ENCODE measurements at places on chromosomes 16 and 17.

GRCh38 chr16:12559714-12560113, 244.0 kb downstream of the CPPED1 start:
- no peak for DNase-seq

- DNase-seq = no peak
Observed at GRCh38 chr16:22638393-22639206, 127.9 kb downstream of the NPIPB5 start.

- no peak for DNase-seq
Observed at GRCh38 chr17:35052241-35052610, 11.3 kb downstream of the RFFL start.

DNA sequence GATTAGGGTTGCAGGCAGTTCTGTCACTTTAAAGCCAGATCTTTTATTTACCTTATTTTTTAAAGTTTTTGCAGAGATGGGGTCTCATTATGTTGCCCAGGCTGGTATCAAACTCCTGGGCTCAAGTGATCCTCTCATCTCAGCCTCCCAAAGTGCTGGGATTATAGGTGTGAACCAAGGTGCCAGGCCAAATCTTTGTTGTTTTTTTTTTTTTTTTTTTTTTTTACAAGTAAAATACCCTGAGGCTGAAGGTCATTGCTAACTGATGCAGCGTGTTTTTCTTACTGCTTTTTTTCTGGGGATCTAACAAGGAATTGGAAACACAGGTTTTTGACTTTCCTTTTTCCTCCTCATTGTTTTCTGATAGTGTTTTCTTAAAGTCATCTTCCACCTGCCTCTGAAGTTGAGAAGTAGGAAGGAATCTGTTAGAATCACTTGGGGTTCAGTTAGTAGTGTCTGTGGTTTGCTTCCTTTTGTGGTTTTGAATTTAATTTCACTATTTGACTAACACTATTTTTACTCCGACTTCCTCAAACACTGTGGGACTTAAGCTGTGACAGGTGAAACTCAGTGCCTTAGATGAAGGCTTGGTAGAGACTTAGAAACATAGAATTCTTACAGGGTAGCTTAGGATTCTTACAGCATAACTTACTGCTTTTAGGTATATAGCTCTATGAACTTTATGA, 22.2 kb downstream of the CLTC start:
- no peak for DNase-seq

GRCh38 chr17:78341559-78342448, 18.1 kb downstream of the SOCS3 start:
- no peak for DNase-seq

GRCh38 chr16:47056688-47057629, 83.5 kb upstream of the DNAJA2 start:
- no peak for DNase-seq

GRCh38 chr17:72422204-72422504, 301.3 kb downstream of the SOX9 start:
- no peak for DNase-seq

GRCh38 chr17:17423656-17424055, 53.1 kb upstream of the MED9 start:
- DNase-seq = no peak

GRCh38 chr17:44307387-44308186, 814 bp upstream of the RUNDC3A start:
- no peak for DNase-seq

- peak; percentile 50 for DNase-seq
Observed at GRCh38 chr17:43907425-43907981, at the start of gene MPP2. MPP2 (minus strand) TSS chr17:43907536; CDS start chr17:43904460, 3,076 bp downstream.

DNA sequence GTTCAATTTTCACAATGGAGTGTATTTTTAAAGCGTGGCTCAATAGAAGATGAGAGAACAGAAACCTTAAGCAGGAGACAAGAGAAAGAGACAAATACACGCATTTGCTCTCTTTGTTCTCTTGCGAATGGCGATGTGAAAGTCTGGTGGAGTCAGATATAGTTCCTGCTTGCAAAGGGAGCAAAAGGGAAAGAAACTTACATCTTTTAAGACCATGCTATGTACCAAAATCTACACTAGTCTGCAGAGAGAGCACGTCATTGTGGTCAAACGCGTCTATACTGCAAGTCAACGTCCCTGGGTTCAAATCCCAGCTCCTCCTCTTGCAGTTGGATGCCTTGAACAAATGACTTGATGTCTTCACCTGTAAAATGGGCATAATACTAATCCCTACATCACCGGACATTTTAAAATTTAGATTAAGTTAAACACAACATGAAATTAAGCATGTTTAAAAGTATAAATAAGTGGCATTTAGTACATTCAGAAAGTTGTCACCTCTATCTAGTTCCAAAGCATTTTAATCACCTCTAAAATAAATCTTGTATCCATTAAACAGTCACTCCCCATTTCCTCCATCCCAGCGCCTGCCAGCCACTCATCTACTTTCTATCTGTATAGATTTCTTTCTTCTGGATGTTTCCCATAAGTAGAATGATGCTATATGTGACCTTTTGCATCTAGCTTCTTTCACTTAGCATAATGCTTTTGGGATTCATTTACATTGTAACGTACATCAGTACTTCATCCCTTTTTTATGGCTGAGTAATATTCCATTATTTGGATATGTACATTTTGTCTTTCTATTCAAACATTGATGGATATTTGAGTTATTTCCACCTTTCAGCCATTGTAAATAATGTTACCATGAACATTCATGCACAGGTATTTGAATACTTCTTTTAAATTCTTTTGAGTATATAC, 406.9 kb downstream of the TMEM114 start:
- DNase-seq = no peak

DNA sequence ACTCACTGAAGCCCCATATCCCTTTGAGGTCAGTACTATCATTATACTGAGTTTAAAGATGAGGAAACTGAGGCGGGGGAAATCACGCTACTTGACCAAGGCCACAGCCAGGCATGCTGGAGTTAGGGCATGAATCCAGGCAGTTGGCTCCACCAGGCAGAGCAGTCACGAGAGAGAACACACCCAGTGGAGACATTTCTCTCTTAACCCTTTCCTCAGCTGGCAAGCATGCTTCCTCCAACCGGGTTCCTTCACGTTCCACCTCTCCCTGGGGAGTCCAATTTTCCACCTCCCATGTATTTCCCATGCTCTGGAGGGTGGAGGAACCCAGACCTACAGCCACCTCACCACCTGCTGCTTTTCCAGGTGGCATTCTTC, 32.8 kb downstream of the VAC14 start:
- no peak for DNase-seq

DNA sequence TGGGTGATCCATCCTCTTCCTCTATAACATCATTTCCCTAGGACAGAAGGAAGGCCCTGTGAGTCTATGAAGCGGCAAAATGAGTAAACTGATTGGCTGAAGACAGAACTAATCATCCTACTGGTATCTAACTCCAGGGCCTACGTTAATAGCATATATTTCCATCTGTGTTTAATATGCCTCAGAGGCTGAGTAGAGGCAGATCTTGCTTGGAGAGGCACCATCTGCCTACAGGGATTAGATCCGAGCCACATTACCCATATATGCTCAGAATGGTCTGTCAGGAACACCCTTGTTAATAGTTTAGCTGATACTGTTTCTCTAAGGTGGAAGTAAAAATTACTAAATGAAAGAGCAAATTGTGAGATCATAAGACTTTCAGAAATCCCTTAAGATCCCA, 13.2 kb upstream of the FOXJ1 start:
- DNase-seq = no peak

- DNase-seq = no peak
Observed at GRCh38 chr17:42138749-42139492, 15.9 kb downstream of the RAB5C start.

DNA sequence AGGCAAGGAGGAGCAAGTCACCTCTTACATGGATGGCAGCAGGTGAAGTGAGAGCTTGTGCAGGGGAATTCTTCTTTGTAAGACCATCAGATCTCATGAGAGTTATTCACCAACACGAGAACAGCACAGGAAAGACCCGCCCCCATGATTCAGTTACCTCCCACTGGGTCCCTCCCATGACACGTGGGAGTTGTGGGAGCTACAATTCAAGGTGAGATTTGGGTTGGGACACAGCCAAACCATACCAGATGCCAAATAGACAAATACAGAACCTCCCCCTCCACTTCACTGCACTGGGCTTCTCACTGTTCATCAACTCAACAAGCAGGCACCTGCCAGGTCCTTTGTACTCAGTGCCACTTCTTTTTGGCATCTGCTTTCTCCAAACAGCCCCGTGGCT, 100.2 kb downstream of the WSCD1 start:
- no peak for DNase-seq

GRCh38 chr16:7938175-7938574, 605.5 kb downstream of the RBFOX1 start:
- DNase-seq = no peak

GRCh38 chr17:43767053-43767712, 8.6 kb upstream of the SOST start:
- DNase-seq = no peak

DNA sequence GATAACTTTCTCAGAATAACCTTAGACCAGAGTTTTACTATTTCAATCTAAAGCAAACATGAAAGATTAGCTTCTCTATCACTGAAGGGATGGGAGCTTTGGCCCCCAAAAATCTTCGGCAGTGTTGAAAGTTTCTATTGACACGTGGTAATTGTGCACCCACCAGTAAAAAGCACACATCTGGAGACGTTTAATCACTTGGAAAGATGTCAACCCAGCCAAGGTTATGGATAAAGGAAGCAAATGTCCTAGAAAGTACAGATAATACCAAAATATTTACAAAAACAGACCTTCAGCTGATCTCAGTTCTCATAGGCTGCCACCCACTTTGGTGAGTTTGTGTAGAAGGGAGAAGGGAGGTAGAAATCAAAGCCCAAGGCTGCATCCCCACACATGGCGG, 5.3 kb downstream of the MYCBPAP start:
- DNase-seq = no peak

GRCh38 chr17:9790889-9791876, at the start of gene DHRS7C:
DHRS7C (minus strand) TSS chr17:9791592; CDS start chr17:9791284, 308 bp downstream.
- DNase-seq = no peak

- DNase-seq = no peak
Observed at GRCh38 chr17:17855976-17856375, 19.2 kb upstream of the SREBF1 start.

DNA sequence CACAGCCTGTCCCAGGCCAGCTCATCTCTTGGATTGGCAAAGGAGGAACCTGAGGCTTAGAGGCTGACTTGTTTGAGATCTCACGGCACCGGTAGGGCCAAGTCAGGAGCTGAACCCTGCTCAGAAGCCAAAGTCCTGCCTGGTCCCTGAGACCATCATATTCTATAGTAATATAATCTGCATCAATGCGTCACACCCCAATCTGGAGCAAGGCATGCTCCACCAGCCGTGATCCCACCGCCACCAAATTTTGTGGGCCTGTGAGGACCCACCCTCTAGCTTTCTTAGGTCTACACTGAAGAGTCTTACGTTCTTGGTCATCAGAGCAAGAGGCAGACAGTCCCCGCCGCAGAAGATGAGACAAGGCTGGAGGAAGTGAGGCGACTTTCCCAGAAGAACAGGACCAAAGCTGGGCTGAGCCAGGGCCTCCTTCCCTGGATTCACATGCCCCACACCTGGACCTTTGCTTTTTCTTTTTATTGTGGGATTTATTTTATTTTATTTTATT, 2.7 kb downstream of the SULT1A1 start:
- no peak for DNase-seq

DNA sequence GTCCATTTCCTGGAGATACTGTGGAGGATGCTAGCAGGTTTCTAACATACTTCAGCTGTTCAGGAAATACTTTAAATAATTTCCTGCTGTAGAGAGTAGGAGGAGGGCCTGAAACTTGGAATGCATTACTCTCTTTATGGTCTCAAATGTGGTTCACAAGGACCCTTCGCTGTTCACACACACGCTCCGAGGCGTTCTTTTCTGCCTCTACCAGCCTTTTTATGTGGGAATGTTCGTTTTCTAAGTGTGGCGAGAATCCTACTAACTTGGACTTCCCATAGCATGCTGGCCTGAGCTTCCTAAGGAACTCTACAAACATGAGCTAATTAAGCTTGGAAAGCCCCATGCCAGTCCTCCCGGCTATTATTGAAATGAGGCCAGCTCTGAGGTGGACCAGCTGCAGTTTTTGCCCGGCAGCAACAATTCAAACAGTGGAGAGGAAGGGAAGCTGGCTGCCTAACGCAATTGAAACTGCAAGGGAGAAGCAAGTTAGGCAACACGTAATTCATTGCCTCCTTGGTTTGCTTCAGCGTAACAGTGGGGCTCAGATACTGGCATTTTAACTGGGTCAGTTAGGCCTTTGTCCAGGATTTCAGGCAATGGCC, 18.9 kb downstream of the KPNA2 start:
- DNase-seq = no peak

DNA sequence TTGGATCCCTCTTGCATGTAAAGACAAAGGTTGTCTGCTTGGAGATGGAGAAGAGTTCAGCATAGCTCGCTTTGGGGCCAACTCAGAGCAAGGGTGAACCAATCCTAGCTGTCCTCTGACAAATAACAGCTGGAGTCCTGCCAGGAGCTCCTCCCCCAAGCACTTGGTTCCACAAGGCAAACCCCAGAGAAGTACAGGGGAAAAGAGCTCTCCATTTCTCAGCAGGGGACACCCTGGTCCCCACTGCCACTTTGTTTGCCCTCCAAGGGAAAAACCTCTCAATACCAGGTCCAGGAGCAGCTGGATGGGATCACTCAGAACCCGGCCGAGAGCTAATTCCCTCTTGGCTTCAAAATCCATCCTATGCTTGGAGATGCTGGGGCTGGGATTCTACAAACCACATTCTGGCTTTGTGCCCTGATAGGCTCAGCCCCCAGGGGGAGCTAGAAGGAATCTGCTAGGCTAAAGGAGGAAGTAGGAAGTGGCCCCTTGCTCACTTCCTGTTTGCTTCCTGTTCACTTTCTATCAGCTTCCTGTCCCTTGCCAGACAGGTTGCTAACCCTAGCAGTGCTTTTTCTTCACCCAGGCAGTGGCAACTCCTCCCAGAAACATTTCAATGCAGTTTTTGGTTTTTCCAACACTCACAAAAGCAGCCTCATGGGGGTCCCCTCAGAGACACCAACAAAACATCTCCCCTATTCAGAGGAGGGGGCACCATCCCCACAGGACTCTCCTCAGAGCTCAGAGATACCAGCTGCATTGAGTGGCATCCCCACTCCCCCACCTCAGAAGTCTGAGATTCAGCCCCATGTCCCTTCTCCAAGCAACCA, 30.7 kb downstream of the CDRT4 start:
- DNase-seq = no peak

DNA sequence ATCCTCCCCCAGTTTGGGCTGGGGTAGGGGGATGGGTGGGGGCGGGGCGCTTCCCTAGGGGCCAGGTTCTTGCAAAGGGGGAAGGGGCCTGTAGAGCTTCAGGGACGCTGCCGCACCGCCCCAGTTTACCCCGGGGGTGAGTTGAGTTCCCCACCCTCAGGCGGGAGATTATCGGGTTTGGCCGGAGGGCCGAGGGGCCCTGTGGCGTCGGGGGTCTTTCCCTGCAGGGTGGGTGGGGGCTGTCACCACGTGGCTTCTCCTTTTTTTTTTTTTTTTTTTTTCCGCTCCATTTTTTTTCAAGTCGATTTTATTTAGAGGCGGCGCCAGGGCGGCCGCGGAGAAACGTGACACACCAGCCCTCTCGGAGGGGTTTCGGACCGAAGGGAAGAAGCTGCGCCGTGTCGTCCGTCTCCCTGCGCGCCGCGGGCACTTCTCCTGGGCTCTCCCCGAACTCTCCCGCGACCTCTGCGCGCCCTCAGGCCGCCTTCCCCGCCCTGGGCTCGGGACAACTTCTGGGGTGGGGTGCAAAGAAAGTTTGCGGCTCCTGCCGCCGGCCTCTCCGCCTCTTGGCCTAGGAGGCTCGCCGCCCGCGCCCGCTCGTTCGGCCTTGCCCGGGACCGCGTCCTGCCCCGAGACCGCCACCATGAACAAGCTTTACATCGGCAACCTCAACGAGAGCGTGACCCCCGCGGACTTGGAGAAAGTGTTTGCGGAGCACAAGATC, at the start of gene IGF2BP1:
Gene IGF2BP1, plus strand, starts transcription at position 283 of the 724 bp plus-strand sequence. Its CDS starts 361 bp downstream, at position 644.
- no peak for DNase-seq

GRCh38 chr17:7241090-7241733, 1.0 kb downstream of the GABARAP start:
- DNase-seq = no peak
